ENCODE measurements at places on chromosomes 5 and 9. TPM values are rescaled to one million over a fixed set of nuclear protein-coding genes. Genes with fewer than 3 reads are reported as not detected.

- no peak for DNase-seq
- no peaks in the 10 kb centered on the region for H3K36me3 ChIP-seq
- H3K4me1 ChIP-seq, result no peaks in the 10 kb centered on the region
- H3K27me3 ChIP-seq, result no peaks in the 10 kb centered on the region
- no peak overlapping the region for H3K4me3 ChIP-seq
Observed at GRCh38 chr9:18662320-18662719, 188.4 kb downstream of the ADAMTSL1 start.

The ARHGEF37 gene
- 0.70 TPM for total RNA-seq

GRCh38 chr9:82923092-82923911 is 139.6 kb downstream of the RASEF start:
- no peak for DNase-seq
- no peaks in the 10 kb centered on the region for H3K4me1 ChIP-seq
- H3K4me3 ChIP-seq, result no peak overlapping the region
- no peaks in the 10 kb centered on the region for H3K36me3 ChIP-seq
- H3K27ac ChIP-seq, result no peak overlapping the region

The SLC6A7 gene
- not detected for total RNA-seq

- H3K4me1 ChIP-seq, result no peaks in the 10 kb centered on the region
- no peak overlapping the region for H3K27ac ChIP-seq
- H3K36me3 ChIP-seq, result no peaks in the 10 kb centered on the region
- no peak overlapping the region for H3K4me3 ChIP-seq
- DNase-seq, result no peak
Observed at GRCh38 chr9:79408617-79409016, 163.1 kb upstream of the TLE4 start.

The FBLL1 gene
- not detected for total RNA-seq

- peaks cover 11% of the 10 kb centered on the region for H3K4me1 ChIP-seq
- no peaks in the 10 kb centered on the region for H3K36me3 ChIP-seq
- H3K4me3 ChIP-seq, result no peak overlapping the region
- no peak overlapping the region for H3K27ac ChIP-seq
- H3K27me3 ChIP-seq, result peaks cover 11% of the 10 kb centered on the region
Observed at GRCh38 chr9:78366827-78367226, 69.9 kb downstream of the PSAT1 start.

- H3K27ac ChIP-seq, result no peak overlapping the region
- H3K4me1 ChIP-seq, result no peaks in the 10 kb centered on the region
- H3K4me3 ChIP-seq, result no peak overlapping the region
- H3K27me3 ChIP-seq, result no peaks in the 10 kb centered on the region
Observed at GRCh38 chr9:98140503-98140902, 21.5 kb upstream of the TRIM14 start.

DNA sequence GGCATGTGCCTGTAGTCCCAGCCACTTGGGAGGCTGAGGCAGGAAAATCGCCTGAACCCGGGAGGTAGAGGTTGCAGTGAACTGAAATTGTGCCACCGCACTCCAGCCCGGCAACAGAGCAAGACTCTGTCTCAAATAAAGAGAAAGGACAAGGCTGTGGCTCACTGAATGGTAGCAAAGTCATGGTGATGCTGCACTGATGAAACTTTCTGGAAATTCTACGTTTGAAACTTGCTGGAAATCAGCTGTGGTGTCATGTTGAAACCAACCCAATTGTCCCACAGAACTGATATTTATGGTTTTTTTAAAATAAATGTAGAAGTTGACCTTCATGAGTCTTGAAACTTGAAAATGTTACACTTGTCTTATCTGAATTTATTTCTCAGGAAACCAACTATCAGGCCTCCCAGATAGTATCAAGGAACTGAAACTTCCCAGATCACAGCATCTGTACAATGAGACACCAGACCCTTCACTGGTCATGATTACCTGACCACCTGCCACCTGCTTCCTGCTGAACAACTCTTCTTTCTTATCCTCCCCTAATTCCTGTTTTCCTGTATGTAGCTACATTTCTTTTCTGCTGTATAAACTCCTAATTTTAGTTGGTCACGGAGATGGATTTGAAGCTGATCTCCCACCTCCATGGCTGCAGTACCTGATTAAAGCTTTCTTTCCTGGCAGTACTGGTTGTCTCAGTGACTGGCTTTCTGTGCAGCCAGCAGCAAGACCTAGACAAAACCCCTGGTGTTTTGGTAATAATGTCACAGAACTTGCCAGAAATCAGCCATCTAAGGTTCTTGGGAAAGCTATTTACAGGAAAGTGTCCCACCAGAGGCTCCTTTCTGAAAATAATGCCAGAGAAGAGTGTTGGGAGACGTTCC is 5.6 kb upstream of the TBC1D13 start:
- DNase-seq, result no peak
- no peaks in the 10 kb centered on the region for H3K36me3 ChIP-seq
- H3K27me3 ChIP-seq, result no peaks in the 10 kb centered on the region
- no peak overlapping the region for H3K27ac ChIP-seq
- H3K4me1 ChIP-seq, result peaks cover 7% of the 10 kb centered on the region

DNA sequence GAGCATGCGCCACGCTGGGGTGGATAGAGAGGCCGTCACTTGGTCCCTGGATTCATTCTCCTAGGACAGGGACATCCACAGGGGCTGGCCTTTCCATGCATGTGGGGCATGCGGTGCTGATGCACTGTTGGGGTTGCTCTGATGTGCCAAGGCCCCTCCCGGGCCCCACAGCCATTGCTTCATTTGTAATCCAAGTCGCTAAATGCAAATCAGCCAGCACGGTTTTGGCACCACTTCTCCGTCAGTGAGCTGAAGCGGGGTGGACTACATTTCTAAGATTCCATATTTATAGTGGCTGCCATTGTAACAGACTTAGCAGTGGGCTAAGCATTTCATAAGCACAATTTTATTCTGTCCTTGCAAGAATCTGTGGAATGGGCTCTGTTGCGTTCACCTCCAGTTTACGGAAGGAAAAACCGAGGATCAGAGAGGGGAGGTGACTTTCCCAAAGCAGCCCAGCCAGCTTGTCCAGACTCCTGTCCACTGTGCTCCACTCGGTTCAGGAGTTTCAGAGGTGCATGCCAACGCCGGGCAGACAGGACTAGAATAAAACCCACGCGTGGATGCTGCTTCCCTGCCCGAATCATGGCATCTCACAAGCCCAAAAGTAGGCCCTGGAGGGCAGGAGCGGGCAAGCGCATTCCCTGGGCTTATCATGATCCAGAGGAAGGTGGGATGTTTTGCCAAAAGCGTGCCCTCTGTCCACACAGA is 102.6 kb upstream of the COL5A1 start:
- no peak for DNase-seq
- H3K4me1 ChIP-seq, result no peaks in the 10 kb centered on the region
- no peaks in the 10 kb centered on the region for H3K27me3 ChIP-seq
- H3K36me3 ChIP-seq, result no peaks in the 10 kb centered on the region
- no peak overlapping the region for H3K27ac ChIP-seq

DNA sequence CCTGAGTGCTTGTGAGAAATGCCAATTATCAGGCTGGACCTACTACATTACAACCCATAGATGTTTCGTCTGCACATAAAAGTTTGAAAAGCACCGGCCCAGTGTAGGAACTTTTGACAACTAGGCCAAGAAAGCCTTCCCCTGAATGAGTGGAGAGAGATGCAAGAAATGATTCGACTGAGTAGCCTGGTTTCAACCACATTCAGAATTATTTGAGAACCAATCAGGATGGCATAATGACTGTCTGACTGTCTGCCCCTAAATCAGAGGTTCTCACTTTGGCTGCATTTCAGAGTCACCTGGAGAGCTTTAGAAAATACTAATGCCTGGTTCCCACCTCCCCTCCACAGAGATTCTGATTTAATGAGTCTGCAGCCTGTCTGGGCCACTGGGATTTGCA is 61.1 kb downstream of the FRMD3 start:
- no peak overlapping the region for H3K27ac ChIP-seq
- H3K27me3 ChIP-seq, result no peaks in the 10 kb centered on the region
- H3K36me3 ChIP-seq, result peaks cover 3% of the 10 kb centered on the region
- no peak overlapping the region for H3K4me3 ChIP-seq

The C9orf152 gene
- not detected for total RNA-seq

DNA sequence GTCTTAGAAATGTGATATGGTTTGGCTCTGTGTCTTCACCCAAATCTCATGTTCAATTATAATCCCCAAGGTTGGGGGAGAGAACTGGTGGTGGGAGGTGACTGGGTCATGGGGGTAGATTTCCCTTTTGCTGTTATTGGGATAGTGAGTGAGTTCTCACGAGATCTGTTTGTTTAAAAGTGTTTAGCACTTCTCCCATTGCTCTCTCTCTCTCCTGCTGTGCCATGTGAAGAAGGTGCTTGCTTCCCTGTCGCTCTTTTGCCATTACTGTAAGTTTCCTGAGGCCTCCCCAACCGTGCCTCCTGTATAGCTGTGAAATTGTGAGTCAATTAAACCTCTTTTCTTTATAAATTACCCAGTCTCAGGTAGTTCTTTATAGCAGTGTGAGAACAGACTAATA is 203.6 kb downstream of the ASTN2 start:
- DNase-seq, result no peak
- no peaks in the 10 kb centered on the region for H3K27me3 ChIP-seq
- no peak overlapping the region for H3K4me3 ChIP-seq

DNA sequence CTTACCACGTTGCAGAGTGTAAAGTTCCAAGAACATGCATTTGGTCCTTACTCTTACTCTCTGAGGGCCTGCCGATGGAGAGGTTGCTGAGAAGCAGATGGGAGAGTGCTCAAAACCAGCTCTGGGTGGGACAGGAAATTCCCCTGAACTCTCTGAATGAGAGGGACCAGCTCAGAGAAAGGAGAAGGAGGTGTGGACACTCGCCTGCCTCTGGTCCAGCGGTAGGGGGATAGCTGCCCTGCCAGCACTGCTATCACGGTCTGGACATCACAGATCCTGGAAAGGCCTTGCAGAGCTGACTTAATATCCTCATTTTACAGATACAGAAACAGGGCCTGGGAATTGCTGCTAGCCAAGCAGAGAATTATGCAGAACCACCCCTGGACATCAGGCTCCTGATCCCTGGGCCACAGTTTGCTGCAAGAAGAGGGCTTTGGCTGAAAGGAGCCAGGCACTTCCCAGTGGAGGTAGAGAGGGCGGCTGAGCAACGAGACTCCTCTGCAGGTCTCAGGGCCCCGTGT is 4.9 kb downstream of the TRAF1 start:
- peak overlapping the region; percentile 89 for H3K4me3 ChIP-seq

The RMND5B gene
- total RNA-seq, result 23.9 TPM

The NR4A3 gene
- 69.5 TPM for total RNA-seq

GRCh38 chr5:180114304-180115003 is 42.9 kb upstream of the RNF130 start:
- H3K36me3 ChIP-seq, result no peaks in the 10 kb centered on the region
- no peaks in the 10 kb centered on the region for H3K27me3 ChIP-seq
- no peaks in the 10 kb centered on the region for H3K4me1 ChIP-seq
- DNase-seq, result no peak
- no peak overlapping the region for H3K4me3 ChIP-seq

DNA sequence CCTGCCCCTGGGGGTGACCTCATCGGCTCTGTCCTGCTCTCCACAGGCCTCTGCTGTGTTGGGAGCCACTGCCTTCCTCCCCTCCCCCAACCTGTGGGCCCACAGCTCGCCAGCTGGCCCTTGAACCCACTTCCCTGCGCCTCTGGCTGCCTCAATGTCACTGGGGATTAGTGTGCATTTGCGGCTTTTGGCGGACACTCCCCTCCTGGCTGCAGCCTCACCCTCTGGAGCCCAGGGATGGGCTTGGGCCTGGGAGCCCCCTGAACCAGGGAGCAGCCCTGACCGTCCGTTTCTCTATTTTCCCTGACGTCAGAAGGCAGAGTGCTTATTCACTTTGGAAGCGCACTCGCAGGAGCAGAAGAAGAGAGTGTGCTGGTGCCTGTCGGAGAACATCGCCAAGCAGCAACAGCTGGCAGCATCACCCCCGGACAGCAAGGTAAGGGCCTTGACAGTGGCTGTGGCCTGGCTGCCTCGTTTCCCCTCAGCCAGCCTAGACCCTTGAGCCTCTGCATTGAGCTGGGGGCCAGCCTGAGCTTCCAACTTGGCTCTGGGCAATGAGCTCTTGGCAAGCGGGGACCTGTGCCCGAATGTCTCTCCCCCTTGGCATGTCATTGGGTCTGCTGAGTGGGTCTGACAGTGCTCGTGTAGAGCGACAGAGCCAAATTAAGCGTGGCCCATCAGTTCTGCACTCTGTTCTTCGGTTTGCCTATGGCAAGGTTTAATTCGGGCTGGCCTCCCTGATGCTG is 73.1 kb downstream of the RGS3 start:
- no peaks in the 10 kb centered on the region for H3K27me3 ChIP-seq
- no peak overlapping the region for H3K4me3 ChIP-seq
- no peak for DNase-seq

The HAPLN1 gene
- total RNA-seq, result not detected

DNA sequence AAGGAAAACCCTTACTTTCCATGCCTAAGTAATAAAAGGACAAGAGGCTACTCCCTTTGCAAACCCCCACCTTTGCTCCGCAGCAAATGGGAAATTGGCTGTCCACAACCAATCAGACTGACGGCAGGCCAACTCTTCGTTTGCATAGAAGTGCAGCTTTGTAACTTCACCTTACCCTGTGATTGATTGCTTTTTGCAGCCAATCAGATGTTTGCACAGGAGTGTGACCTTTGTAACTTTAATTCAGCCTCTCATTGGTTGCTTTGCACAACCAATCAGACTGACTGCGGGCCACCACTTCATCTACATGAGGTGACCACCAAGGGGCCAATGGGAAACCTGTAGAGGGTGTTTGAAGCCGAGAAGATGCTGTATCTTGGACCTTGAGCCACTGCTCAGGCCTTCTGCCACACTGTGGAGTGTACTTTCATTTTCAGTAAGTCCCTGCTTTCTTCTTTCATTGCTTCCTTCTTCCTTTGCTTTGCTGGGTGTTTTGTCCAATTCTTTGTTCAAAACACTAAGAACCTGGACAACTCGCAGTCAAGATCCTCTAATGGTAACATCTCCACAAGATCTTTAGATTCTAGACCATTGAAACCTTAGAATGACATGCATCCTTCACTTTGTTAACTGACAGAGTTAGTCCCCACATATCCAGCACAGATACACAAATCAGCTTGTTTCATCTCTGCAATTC is 51.3 kb upstream of the FREM1 start:
- H3K36me3 ChIP-seq, result peaks cover 4% of the 10 kb centered on the region
- H3K27ac ChIP-seq, result peak overlapping the region; percentile 21
- peaks cover 50% of the 10 kb centered on the region for H3K4me1 ChIP-seq
- H3K4me3 ChIP-seq, result peak overlapping the region; percentile 41

The SNCB gene
- total RNA-seq, result not detected

GRCh38 chr5:69238760-69239251 is 4.1 kb downstream of the CDK7 start:
- H3K4me3 ChIP-seq, result peak overlapping the region; percentile 13
- H3K27ac ChIP-seq, result no peak overlapping the region
- H3K4me1 ChIP-seq, result peaks cover 50% of the 10 kb centered on the region
- H3K36me3 ChIP-seq, result peaks cover 35% of the 10 kb centered on the region

The NEUROG1 gene
- not detected for total RNA-seq

- H3K27me3 ChIP-seq, result peaks cover 5% of the 10 kb centered on the region
- no peak overlapping the region for H3K27ac ChIP-seq
- H3K4me1 ChIP-seq, result no peaks in the 10 kb centered on the region
- H3K36me3 ChIP-seq, result no peaks in the 10 kb centered on the region
Observed at GRCh38 chr5:74116984-74117383, 491.0 kb downstream of the ARHGEF28 start.

DNA sequence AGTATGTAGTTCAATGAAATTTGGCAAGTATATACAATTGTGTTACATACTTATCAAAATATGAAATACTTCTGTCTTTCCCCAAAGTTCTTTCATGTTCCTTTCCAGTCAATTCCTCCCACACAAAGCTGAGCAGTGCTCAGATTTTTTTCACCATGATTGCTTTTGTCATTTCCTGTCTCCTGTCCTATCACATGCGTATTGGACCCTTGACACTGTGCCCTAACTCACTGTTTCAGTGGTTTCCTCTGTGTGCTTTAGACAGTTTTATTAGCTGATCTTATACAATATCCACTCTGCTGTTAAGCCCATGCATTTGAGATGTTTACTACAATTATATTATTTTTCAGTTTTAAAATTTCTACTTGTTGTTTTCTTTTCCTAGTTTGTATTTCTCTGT is 463.6 kb upstream of the MEF2C start:
- no peaks in the 10 kb centered on the region for H3K27me3 ChIP-seq
- H3K27ac ChIP-seq, result no peak overlapping the region
- no peak for DNase-seq
- H3K4me1 ChIP-seq, result peaks cover 4% of the 10 kb centered on the region
- H3K4me3 ChIP-seq, result no peak overlapping the region

Measured in activated T-helper 1 cell treated with anti-CD3 and anti-CD28 coated beads, Interleukin-12 subunit alpha, Interleukin-12 subunit beta, Interleukin-2, Interleukin-4 antibody, amounts not matched to agents 30 ng/mL and 10 ng/mL and 1 ng/mL, durations not matched to agents 14 hours and 24 hours and 36 hours (primary cell).